ENCODE measurements at places on chromosomes 5 and 9.

DNA sequence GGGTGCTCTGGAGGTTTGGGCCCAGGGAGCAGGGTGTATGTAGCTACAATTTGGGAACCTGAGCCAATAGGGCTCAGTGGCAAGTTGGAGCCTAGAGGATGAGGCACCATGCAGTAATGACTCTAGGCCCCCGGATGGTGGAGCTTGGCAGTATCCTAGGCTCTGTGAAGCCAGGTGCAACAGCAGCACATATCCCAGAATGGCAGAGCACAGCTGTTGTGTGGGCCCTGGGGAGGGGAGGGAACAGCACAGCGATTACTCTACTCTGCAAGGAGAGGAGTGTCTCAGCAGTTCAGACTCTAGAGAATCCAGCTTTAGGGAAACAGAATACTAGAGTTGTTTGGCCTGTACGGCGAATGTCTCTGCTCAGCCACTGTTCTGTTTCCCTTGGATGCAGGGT, 56.1 kb downstream of the LRRTM2 start:
- ATAC-seq, result no peak

- no peak for ATAC-seq
Observed at GRCh38 chr5:81909677-81910076, 62.1 kb upstream of the ATG10 start.

GRCh38 chr5:115379622-115380344, 83.3 kb upstream of the CCDC112 start:
- ATAC-seq, result no peak

- peak; percentile 53 for ATAC-seq
Observed at GRCh38 chr5:32443541-32444430, 754 bp downstream of the ZFR start.

DNA sequence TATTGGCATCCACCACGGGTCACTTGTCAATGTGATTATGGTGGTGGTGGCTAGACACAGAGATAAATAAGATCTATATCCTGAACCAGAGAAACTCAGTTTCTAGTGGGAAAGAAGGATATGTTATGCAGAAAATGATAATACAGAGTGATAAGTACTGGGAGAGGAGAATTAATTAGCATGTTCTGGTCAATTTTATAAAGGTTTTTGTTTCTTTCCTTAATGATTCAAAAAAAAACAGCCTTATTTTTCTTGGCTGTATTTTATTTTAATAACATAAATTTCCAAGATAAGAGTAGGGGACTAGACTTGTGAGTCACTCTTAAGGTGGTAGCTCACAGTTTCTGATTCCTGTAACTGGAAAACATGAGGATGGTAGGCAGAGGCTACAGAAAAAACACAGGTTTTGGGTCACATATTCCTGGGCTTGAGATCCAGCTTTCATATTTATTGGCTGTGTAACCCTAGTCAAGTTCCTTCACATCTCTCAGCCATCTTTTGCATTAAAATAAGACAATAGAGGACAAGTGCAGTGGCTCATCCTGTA, 350.3 kb upstream of the RPS23 start:
- no peak for ATAC-seq

DNA sequence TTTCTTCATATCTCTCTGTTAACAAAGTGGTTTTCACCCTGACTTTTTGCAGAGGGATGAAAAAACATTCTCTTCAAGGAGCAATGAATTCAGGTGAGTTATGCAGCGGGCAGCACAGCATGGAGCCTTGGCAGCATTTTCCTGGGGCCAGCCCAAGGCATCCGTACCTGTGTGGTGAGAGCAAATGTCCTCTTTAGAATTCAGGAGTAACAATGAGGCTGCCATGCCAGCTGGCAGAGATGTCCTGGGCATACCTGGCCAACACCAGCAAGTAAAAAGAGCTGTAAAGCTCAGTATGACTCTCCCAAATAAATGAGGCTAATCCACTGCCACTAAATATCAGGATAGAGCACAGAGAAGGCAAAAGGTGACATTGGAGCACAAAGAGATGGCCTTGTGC, 277.6 kb upstream of the TRPC7 start:
- no peak for ATAC-seq

GRCh38 chr5:100479079-100479688, 56.0 kb upstream of the FAM174A start:
- peak; percentile 70 for ATAC-seq

DNA sequence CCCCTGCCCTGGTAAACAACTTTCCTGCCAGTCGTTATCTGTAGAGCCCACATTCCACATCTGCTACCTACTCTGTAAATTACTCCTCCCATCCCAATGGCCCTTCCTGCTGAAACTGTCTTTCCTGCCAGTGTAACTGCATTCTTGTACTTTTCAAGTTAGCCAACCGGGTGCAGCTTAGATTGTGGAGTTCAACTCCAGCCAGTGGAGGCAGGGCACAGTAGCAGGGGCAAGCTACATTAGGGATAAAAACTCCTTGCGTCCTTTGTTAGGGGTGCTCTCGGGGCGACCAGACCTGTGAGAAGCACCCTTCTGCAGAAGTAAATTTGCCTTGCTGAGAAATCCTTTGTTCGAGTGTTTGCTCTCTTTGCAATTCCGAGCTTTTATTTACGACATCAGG, 639.0 kb upstream of the TYRP1 start:
- ATAC-seq, result no peak

DNA sequence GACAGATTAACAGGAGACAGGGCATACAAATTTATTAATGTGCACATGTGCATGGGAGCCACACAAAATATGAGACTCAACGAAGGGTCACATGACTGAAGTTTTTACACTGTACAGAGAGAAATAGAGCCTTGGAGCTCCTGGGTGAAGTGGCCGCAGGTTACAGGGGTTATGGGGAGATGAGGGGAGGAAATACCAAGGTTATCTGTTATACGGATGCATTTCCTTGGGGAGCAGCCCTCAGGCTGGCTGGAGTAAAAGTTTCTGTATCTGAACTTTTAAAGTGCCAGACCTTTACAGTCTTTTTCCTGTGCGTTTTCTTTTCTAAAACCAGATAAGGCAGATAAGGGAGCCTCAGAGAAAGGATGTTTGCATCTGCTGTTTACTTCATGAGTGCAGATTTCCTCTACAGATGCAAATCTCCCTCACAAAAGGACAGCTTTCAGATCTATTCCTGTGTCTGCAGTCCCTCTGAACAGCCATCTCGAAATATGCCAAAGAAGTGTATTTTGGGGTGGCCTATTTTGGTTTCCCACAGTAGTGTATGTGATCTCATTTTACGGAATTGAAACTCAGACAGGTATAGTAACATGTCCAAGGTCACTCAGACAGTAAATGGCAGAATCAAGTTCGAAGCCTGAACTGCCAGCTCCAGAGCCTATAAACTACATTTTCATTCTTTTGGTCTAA, 139.3 kb upstream of the FBXL17 start:
- no peak for ATAC-seq

GRCh38 chr5:127079994-127080491, 6.7 kb upstream of the C5orf63 start:
- no peak for ATAC-seq

- ATAC-seq, result no peak
Observed at GRCh38 chr9:136532799-136533774, 12.8 kb downstream of the NOTCH1 start.

GRCh38 chr9:105963343-105964099, 269.2 kb downstream of the TMEM38B start:
- ATAC-seq, result no peak

DNA sequence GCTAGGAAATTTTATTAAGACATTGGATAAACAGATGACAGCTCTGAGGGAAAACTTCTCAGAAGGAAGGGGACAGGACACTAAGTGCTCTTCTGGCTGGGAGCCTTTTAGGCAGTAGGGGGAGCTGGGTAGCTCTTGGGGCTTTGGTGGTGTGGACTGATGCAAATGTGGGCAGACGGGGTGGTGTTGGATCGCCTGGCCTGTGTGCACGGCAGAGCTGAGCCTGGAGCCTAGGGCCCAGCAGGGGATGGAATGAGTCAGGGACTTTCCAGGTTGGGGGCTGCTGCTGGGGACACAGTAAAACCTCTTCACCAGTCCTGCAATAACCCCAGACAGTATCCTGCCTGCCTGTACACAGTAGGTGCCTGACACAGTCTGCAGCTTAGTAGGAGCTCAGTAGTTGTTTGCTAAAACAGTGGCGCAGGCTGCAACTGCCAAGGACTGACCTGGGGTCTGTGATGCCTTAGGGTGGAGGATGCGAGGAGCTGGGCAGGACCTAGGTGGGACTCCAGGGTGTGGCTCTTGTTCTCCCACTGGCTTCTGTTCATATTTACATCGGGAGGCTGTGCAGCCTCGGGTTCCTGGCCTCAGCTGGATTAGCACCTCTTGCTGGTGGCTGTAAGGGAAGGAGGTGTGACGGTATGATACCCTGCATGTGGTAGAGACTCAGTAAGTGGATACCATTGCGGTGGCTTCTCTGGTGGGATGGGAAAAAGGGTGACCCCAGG, 83.8 kb downstream of the DAB2IP start:
- ATAC-seq, result peak; percentile 86

DNA sequence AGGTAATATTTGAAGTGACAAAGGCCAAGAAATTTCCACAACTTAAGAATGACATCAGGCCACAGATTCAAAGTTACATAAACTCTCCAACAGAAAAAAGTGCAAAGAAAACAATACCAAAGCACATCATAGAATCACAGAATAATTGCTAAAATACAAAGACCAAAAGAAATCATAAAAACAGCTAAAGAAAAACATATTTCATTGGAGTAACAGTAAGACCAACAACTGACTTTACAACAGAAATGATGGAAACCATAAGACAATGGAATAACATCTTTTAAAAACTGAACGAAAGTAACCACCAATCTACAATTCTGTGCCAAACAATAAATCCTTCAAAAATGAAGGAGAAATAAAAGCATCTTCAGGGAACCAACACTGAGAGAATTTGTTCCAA, 38.3 kb downstream of the ZDHHC21 start:
- ATAC-seq, result no peak

- ATAC-seq, result peak; percentile 83
Observed at GRCh38 chr5:172361566-172362238, 78.1 kb upstream of the UBTD2 start.

DNA sequence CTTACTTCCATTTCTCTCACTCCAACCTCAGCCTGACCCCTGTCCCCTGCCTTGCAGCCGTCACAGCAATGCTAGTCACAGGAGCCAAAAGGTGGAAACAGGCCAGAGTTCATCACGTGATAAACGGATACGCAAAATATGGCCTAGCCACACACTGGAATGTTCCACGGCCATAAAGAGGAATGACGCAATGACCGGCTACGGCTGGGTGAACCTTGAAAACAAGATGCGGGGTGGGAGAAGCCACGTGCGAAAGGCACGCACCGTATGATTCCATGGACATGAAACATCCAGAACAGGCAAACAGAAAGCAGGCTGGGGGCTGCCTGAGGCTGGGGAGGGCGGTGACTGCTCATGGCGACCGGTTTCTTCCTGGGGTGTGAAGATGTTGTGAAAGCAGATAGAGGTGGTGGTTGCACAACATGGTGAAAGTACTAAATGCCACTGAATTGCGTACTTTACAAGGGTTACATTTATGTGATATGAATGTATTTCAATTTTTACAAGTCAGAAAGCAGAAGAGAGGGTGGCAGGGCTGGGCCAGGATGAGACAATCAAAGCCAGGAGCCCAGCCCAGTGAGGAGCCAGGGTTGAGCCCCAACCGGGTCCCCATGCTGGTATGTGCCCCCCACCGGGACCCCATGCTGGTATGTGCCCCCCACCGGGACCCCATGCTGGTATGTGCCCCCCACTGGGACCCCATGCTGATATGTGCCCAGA, 117.8 kb upstream of the SARDH start:
- no peak for ATAC-seq

DNA sequence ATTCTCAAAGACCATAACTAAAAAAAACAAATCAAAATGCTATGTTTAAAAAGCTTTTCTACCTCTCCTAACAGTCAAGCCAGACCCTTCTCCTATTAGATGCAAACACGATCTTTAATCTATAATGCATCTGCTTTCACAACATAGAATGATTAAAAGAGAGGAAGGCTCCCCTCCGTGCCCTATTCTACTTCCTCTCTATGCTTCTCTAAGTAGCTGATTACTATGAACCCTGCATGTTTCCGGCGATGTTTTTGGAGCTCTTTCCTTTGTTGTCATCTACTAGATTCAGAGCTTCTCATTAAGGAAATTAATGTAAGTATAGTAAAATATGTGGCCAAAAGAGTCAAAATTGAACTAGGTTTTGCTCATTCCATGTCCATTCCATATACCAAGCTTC, 29.2 kb upstream of the CEP120 start:
- no peak for ATAC-seq

DNA sequence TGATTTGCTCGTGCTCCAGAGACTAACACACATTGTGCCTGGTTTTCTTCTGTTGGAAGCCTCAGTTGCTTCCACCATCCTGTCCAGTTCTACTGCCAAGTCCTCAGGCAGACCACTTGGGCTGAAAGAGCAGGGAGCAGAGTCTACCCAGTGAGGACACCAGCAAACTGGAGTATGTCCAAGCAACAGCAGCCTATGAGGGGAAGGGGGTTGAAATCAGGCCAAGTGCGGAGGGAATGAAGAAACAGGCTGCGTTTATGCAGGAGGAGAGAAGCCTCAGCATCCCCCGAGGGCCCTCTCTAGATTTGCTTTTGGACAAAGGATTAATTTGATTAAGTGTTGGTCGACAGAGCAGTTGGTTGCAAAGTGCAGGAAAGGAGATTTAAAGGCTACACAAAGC, 14.5 kb downstream of the DOCK2 start:
- peak; percentile 50 for ATAC-seq

GRCh38 chr9:14331120-14331519, 17.2 kb upstream of the NFIB start:
- ATAC-seq, result no peak

- ATAC-seq, result peak; percentile 85
Observed at GRCh38 chr5:102801371-102801770, 46.3 kb downstream of the PAM start.

DNA sequence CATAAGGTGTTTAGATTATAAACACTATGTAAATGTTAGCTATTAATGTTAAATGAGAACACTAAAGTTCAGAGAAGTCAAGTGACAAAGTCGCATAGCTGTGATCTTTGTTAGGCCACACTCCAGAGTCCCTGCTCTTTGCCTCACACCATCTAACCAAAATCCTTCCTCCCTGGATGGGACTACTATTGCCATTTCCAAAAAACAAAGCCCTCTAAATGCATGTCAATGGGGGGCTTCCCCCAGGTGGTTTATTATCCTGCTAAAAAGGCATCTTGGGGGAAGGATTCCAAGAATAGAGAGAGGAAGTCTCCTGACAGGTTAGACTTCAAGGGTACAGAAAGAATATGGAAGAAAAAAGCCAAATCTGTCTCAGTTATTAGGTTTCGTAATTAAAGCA, 10.4 kb downstream of the NR6A1 start:
- no peak for ATAC-seq

GRCh38 chr5:167546270-167546669, 745.2 kb upstream of the WWC1 start:
- no peak for ATAC-seq

DNA sequence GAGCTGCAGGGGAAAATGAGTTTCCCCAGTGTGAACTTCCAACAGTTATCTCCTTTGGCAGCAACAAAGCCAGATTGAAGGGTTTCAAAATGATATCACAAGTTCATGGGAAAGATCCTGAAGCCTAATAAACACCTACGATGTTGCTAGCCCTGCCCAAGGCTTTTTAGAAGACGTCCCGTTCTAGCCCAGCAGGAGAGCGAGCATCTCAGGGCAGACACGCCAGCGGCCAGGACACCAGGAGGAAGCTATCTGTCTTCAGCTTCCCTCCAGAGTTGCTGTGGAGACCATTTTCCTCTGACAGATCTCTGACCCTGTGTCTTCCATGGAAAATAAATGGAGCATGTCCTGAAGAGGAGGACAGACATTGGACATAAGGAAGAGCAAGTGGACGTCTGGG, 98.4 kb downstream of the FBXO38 start:
- ATAC-seq, result no peak

All from SK-N-SH treated with all-trans-retinoic acid at 6 μM for 48 hours (cell line).